EH (cell line): ENCODE measurements at places on chromosomes 12 and 14.

- DNase-seq: no peak
Measured at GRCh38 chr14:56064513-56064912, 53.7 kb upstream of the PELI2 start.

DNA sequence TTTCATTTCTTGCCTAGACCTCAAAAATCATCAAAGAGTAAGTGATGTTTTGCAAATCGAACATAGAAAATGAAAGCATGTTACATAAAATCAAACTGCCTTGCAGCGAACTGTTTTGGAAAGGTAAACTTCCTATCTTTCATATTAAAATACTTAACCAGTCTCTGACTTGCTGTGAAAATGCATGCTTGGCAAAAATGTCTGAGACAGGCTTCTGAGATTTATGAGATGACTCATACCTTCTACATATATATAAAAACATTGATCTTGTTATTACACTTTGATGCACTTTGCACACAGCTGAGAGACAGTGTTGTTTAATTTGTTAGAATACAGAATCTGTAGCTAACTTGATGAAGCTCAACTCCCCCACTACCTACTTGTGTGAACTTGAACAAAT lies 179.1 kb downstream of the KITLG start:
- peak; percentile 58 for DNase-seq

DNA sequence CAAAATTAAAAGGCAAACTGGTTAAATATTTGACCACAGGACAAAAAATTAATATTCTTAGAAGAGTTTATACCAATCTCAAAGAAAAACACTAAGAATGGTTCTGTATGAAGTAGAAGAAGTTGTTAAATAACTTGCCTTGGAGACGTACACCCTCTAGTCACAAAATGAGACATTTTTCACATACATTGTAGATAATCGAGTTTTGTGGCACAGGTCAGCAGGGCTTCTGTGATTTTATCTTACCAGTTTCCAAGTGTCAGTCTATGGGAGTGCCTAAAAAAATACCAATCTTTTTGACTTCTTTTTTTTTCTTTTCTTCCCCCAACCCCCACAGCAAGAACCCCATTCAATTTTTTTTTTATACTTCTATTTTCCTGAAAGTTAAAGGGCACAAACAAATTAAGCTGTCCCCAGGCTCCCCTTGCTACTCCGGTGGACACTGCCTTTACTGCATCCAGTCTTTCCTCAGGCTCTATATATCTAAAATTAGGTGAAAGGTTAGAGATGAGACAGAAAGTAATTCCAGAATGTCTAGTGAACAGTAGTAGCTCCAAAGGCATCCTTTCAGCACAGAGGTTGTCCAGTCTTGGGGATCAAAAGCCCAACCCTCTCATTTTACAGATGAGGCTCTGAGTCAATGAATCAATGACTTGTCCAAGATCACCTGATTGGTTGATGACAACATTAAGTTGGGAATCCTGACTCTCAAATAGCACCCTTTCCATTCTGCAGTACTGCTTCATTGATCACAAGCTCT lies 6.2 kb downstream of the LIMA1 start:
- peak; percentile 43 for DNase-seq

DNA sequence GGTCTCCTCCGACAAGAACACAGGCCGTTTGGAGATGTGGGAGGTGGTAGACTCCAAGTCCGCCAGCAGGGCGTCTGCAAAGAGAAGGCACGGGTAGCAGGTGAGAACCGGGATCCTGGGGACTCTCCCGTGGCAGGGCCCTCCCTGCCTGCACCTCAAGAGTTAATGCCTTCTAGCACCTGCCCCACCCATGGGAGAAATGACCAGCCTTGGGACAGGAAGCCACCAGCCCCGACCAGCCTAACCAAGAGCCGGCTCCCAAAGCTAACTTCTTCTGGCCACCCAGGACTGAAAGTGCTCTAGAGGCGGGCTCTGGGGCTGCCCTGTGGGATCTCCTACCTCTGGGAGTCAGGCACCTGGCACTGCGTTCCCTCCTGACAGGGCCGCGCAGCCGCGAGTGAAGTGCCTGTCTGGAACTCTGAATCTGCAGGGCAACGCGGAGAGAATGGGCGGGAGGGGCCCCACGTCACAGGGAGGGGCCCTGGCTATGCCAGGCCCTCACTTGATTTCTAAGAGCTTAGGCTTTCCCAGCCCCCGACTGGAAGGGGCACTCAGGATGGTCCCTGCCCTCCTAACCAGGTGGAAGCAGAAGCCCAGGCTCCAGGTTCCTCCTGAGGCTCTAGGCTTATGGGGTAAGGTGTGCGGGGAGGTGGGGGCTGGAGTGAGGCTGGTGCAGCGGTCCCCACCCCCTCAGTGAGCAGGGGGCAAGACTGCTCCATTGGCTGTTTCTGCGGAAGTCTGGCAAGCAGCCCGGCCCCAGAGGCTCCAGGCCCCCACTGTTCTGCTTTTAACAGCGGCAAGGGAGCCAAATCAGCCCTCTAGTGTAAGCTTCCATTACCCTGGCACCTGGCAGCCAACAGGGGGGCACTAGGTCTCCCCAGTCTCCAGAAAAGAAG lies 23.6 kb upstream of the RPLP0 start:
- no peak for DNase-seq

DNA sequence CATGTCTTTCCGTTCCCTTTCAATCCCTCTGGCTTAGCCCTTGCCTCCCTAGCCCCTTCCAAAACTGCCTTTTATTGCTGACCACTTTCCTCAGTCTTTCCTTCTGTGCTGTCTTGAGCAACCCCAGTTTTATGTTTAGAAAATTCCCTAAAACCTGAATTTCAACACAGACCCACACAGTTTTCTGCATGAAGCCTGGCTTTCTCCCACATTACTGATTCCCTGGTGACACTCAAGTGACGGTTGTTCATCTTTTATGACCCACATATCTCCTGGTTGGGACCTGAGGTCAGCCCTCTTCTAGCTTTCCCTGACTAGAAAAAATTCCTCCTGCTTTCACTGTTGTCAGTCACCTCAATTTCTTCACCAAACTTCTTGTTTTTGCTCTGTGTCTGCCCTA lies 21.0 kb downstream of the FGD4 start:
- no peak for DNase-seq

- DNase-seq: no peak
Measured at GRCh38 chr12:123231931-123232330, 1.0 kb downstream of the MPHOSPH9 start.

- no peak for DNase-seq
Measured at GRCh38 chr12:49584591-49584990, 16.6 kb upstream of the MCRS1 start.

- no peak for DNase-seq
Measured at GRCh38 chr12:16962889-16963288, 356.9 kb upstream of the LMO3 start.

DNA sequence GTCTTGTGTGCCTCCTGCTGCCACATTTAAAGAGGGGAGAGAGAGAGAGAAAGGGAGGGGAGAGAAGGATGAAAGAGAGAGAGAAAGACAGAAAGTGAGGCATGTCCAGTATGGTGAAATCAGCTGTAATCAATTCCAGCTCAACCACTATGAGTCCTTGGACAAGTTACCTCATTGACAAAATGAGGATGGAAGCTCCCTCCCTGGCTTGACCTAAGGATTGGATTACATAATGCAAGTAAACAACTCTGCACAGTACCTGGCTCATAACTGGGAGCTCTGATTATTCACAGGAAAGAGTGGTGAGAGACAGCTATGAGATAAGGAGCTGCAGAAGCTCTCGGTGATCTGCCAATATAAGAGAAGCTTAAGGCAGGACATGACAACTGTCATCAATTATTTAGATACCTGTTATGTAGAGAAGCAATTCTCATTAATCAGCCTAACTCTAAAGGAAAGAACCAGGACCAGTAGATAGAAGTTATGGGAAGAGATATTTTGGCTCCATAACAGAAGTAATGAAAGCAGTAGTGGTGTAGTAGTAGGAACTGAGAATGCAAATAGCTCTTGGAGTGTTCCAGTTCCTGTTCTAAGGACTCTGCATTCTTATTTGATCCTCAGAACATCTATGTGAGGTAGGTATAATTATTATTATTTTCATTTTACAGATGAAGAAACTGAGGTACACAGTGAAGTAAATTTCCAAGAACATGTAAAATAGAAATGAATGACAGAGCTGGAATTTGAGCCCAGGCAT lies 791.6 kb downstream of the DIO2 start:
- DNase-seq: no peak

- DNase-seq: peak; percentile 64
Measured at GRCh38 chr12:32198555-32198954, 91.9 kb downstream of the BICD1 start.

DNA sequence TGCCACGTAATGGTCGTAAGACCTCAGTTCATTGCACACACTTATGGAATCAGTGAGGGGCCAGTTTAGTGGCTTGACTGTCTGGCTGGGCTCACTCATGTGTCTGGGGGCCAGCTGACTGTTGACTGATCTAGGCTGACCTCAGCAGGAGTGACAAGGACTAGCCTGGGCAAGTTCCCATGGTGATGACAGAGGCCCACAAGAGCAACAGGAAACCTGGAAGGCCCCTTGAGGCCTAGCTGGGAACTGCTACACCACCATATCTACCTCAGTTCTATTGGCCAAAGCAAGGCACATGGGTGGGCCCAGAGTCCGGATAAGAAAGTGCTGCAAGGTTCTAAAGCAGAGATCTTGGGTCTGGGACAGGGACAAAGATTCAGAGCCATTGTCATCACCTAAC lies 21.3 kb upstream of the RFLNA start:
- peak; percentile 64 for DNase-seq

DNA sequence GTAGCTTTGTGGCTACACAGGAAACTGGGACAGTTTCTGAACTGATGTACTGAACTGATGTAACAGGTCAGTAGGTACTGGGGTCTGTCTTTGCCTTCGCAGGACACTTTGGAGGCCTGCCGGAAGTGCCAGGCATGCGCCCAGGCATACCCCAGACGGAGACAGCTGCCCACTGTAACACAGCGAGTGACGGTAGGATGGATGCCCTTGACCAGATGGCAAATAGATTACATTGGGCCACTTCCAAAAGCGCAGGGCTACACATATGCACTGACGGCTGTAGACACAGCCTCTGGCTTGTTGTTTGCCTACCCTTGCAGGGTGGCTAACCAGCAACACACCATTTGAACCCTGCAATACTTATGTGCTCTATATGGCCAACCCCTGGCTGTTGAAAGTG lies 94.1 kb upstream of the TMPO start:
- no peak for DNase-seq

DNA sequence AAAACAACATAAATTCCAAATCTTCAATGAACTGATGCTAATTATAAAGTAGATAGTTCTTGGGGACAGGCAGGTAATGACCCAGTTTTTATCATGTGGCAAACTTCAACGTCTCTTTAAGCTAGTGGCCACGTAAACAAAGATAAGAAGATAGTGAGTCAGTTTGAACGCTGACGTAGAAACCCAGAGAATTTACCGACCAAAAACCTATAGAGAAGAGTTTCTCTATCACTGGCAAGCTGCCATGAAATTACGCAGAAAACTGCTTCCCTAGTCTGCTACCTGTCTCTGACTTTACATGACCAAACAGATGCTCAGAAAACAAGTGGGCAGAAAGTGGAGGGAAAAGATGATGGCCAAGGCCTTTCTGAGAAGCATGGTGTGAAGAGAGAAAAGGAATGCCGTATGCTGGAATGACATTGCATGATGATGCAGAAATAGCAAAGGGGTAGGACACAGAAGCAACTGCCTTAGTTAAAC lies 136.3 kb downstream of the ITPR2 start:
- DNase-seq: no peak

DNA sequence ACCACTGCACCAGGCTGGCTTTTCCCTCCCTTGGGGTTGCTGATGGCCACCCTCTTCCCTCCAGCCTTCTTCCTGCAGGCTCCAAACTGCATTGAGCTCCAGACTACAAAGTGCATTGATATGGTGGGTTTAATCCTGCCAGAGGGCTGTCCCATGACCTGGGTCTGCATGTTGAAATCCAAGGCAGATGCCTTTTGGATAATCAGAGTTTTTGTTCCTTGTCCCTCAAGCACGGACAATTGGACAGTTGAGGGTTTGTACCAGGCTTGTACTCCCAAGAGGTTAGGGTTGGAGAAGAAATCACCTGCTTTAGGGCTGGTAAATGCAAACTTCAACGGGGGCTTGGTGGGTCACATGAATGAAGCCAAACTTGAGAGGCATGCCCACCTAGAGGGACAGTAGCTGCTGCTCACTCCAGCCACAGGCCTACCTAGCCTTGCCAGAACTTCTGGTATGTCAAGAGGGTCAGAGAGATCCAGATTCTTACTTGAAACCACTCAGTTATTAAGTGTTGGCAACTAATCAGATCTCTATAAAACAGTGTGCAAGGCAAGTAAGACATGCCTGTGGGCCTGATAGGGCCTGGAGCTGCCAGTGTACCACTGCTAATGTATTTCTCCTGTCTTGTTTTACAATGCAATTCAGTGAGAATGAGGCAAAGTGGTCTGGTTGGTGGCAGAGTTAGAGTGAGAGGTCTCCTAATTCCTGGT lies 21.7 kb upstream of the KRT83 start:
- no peak for DNase-seq

DNA sequence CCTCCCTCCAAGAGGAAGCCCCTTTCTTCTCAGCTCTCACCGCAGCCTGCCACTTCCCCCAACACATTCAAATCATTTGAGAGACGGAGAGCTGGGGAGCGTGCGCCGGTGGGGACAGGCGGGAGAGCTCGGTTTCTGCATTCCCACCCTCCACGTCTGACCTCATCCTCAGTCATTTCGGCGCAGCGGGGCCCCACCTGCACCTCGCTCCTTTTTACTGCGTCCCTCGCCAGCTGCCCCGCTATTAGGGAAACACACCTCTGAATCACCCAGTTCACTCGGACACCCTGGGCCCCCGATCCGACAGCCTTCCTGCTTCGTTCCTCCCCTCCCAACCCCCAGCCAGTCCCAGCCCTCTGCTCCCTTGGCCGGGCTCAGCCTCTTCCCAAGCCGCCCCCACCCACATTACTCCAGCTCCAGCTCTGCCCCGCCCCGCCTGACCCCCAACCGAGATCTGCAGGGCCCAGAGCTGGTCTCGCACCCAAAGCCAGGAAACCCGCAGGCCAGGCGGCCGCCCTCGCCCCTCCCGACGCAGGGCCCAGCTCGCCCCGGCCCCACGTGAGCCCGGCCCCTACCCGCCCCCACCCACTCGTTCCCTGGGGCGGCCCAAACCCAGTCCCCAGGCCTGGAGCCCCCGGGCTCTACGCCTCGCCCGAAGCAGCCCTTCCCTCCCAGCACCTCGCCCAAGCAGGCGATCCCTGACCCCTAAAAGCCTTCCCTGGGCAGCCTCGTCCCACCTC lies 783 bp downstream of the CORO1C start:
- peak; percentile 82 for DNase-seq

- no peak for DNase-seq
Measured at GRCh38 chr12:105384220-105384619, 53.7 kb downstream of the C12orf75 start.

DNA sequence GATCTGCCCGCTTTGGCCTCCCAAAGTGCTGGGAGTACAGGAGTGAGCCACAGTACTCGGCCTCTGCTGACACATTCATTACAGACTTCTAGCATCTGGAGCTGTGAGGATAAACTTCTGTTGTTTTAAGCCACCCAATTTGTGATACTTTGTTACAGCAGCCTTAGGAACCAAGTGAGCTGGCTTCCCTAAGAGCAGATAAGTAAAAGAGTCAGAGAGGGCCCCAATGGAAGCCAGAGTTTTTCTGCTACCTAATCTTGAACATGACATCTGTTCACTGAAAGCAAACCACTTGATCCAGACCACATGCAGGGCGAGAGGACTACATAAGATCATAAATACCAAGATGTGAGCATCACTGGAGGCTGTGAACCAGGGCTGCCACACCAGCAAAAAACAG lies 3.7 kb upstream of the MAPKAPK5 start:
- DNase-seq: no peak
